ENCODE measurements at places on chromosomes 7 and 10.
A peak's percentile ranks its signal among the peaks of the same experiment; 100 is the strongest.

DNA sequence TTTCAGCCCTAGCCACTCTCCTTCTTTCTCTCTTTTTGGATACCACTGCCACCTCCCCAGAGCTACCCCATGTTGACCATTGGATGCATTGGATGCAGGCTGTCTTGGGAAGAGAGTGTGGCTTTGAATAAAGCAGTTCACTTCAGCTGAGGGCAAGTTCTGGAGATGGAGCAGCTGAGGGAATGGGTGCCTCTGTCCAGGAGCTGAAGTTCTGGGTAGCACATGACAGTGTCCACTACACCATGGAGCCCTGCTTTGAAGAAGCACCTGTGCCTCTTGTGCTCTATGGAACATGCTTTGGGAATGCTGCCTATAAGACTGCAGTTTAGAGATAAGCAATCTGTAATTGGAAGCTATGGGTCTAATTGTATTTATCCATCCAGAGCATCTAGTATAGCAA is 1028.7 kb downstream of the TYW1 start:
- no peaks in the 10 kb centered on the region for H3K27me3 ChIP-seq
- H3K4me3 ChIP-seq = no peak overlapping the region
- DNase-seq = no peak
- H3K27ac ChIP-seq = no peak overlapping the region
- no peaks in the 10 kb centered on the region for H3K4me1 ChIP-seq

DNA sequence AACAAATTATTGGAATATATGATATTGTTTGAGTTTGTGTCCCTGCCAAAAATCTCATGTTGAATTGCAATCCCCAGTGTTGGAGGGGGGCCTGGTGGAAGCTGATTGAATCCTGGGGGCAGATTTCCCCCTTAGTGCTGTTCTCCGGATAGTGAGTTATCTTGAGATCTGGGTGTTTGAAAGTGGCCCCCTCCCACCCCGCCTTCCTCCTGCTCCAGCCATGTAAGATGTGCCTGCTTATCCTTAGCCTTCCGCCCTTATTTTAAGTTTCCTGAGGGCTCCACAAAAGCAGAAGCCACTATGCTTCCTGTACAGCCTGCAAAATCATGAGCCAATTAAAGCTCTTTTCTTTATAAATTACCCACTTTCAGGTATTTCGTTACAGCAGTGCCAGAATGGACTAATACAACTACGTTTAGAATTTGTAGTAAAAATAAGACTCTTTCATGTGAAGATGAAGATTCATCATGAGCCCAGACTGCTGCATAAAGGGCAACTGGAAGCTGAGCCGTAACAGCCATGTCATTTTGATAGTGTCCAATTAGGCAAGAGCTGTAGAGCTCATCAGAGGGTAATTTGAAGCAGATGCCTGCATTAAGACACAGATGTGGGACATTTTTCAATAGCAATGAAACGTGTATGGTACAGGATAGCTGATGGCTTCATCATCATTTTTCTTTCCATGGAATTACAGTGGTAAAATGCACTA is 1007.2 kb downstream of the REEP3 start:
- no peak overlapping the region for H3K4me3 ChIP-seq
- no peaks in the 10 kb centered on the region for H3K27me3 ChIP-seq
- H3K36me3 ChIP-seq = no peaks in the 10 kb centered on the region
- no peaks in the 10 kb centered on the region for H3K4me1 ChIP-seq
- no peak overlapping the region for H3K27ac ChIP-seq

GRCh38 chr10:43053825-43054224 is 23.0 kb upstream of the RET start:
- no peak overlapping the region for H3K4me3 ChIP-seq
- DNase-seq = no peak
- no peak overlapping the region for H3K27ac ChIP-seq
- H3K4me1 ChIP-seq = no peaks in the 10 kb centered on the region
- no peaks in the 10 kb centered on the region for H3K36me3 ChIP-seq

DNA sequence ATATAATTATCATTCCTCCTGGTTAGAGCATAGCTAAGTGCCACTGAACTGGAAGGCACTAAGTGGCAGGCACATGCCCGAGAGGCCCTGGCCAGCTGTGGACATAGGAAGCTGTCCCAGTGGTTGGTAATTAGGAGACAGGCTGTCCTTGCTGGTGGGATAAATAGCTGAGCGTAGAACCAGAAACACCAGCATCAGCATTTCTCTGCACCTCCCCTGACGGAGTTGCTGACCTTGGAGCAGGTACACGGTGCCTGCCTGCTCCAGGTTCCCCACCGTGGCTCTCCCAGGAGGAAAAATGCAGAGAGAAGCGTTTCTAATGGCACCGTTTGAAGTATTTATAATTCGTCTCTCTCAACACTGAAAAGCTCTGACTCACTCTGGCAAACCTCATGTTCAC is 5.6 kb upstream of the ABLIM1 start:
- DNase-seq = no peak
- H3K4me3 ChIP-seq = no peak overlapping the region
- no peak overlapping the region for H3K27ac ChIP-seq
- no peaks in the 10 kb centered on the region for H3K27me3 ChIP-seq
- peaks cover 7% of the 10 kb centered on the region for H3K4me1 ChIP-seq

- H3K4me1 ChIP-seq = no peaks in the 10 kb centered on the region
- H3K27me3 ChIP-seq = no peaks in the 10 kb centered on the region
- H3K27ac ChIP-seq = no peak overlapping the region
- no peak for DNase-seq
- H3K4me3 ChIP-seq = no peak overlapping the region
- no peaks in the 10 kb centered on the region for H3K36me3 ChIP-seq
These were observed 58.4 kb downstream of the JCAD start for GRCh38 chr10:30000802-30001571.

- H3K4me3 ChIP-seq = no peak overlapping the region
- no peaks in the 10 kb centered on the region for H3K4me1 ChIP-seq
- no peak for DNase-seq
- no peak overlapping the region for H3K27ac ChIP-seq
- H3K36me3 ChIP-seq = no peaks in the 10 kb centered on the region
These were observed 186.3 kb downstream of the FRMD4A start for GRCh38 chr10:14144451-14144850.

DNA sequence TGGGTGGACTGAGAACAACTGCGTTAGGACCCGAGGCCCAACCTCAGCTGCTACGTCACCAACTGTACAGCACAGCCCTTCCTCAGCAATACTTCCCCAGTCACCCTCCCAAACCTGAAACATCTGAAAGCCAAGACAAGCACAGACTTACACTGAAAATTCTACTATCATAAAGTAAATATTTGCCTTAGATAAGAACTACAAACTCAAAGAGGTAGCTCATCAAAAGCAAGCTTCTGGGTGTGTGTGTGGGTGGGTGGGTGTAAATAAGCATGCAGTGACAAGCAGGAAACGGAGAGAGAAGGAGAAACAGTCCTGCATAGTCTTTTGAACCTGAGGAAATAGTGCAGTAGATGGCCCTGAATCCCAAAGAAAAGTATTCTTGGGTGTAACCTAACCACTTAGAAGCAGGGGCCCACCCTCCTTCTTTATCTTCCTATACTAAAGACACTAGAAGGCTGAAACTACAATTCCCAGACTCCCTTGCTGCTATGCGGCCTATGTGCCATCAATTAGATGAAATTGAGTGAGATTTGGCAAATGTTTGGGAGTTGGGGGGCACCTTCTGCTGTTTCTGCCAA is 18.7 kb downstream of the SLC25A13 start:
- peaks cover 3% of the 10 kb centered on the region for H3K4me1 ChIP-seq
- no peaks in the 10 kb centered on the region for H3K36me3 ChIP-seq
- no peak overlapping the region for H3K4me3 ChIP-seq
- no peak for DNase-seq

DNA sequence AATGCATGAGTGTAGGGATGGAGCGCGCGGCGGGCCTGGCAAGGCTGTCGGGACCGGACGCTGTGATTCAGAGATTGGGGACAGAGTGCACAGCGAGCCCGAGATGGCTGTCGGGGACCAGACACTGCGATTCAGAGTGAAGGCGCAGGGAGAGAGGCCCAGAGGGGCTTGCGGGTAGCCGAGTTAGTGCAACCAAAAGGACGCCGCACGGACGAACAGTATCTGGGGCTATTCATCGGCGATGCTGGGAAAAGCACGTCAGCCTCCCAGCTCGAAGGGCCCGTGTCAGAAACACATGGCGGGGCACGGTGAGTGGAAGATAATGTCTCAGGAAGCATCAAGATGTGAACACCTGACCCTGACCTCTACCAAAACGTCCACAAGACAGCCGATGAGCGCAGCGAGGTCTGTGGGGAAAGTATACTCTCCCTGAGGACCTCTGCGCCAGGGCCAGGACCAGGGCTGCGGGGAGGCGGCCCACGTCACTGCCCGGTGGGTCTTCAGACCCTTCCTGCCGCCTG is 215.8 kb downstream of the ZMYND11 start:
- H3K4me3 ChIP-seq = no peak overlapping the region
- no peaks in the 10 kb centered on the region for H3K4me1 ChIP-seq
- H3K36me3 ChIP-seq = no peaks in the 10 kb centered on the region
- DNase-seq = no peak

- no peaks in the 10 kb centered on the region for H3K27me3 ChIP-seq
- H3K4me3 ChIP-seq = no peak overlapping the region
- no peak for DNase-seq
These were observed 127.6 kb upstream of the RET start for GRCh38 chr10:42949287-42949686.

DNA sequence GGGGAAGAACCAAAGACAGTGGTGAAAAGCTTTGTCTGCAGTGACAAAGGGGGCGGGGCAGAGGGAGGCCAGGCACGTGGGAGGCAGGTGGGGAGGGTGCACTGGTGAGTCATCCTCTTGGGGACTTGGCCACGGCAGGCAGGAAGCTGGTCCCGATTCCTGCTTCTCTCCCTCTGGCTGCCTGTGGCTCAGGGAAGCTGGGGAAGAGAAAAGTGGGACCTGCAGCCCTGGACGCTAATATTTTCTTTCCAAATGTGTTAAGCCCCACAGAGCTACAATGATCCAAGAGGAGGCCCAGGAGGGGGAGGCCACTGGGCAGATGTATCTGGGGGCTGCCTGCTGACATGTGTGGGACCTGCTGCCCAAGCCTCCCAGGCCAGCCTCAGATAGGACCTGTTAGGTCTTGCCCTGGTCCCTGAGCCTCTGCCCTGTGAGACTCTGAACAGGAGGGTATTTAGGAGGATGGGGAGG is 231.8 kb downstream of the KCNMA1 start:
- H3K27ac ChIP-seq = no peak overlapping the region
- no peaks in the 10 kb centered on the region for H3K27me3 ChIP-seq
- H3K36me3 ChIP-seq = no peaks in the 10 kb centered on the region
- H3K4me1 ChIP-seq = no peaks in the 10 kb centered on the region
- peak; percentile 33 for DNase-seq

- no peak overlapping the region for H3K4me3 ChIP-seq
- DNase-seq = no peak
- H3K27me3 ChIP-seq = no peaks in the 10 kb centered on the region
- no peaks in the 10 kb centered on the region for H3K4me1 ChIP-seq
- H3K36me3 ChIP-seq = no peaks in the 10 kb centered on the region
These were observed 635.3 kb downstream of the INHBA start for GRCh38 chr7:41067576-41067975.

GRCh38 chr7:110317541-110318265 is 773.2 kb upstream of the LRRN3 start:
- no peak for DNase-seq
- no peaks in the 10 kb centered on the region for H3K4me1 ChIP-seq
- no peaks in the 10 kb centered on the region for H3K27me3 ChIP-seq
- no peak overlapping the region for H3K27ac ChIP-seq
- no peaks in the 10 kb centered on the region for H3K36me3 ChIP-seq

DNA sequence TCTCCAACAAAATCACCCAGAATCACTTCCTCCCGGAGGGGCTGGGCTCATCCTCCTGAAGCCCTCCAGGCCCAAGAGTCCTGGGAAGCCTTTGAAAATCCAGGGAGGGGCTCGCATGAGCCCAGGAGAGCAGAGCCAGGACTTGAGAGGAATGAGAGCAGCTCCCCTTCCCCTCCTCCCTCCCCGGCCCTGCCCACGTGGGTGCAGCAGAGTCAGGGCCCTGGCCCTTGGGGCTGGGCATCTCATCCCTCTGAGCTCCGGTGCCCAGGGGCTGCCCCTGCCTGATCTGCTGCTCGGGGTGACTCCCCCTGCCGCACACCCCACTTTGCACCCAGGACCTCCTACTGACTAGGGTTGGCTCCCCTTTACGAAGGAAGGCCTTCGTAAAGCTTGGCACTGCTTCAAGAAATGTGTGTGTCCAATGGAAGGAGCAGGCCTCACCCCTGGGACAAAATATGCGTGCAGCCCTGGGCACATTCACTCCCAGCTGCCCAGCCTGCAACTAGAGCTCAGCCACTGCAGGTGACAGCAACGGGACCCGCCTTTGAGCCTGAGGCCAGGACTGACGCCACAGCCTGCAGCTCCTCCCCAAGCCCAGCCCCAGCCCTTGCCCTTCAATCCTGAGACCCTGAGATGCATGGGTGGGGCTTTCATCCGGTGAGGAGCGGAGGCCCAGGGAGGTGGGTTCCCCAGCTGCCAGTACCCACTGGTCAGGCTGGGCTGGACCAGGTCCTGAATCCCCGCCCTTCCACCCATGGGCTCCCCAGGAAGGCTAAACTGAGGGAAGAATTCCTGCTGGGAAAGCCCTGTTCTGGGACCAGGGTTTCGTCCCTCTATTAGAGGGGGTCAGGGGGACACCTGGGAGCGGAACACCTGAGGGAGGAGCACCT is 21.8 kb downstream of the PWWP2B start:
- H3K4me3 ChIP-seq = no peak overlapping the region
- H3K27me3 ChIP-seq = no peaks in the 10 kb centered on the region
- peak overlapping the region; percentile 37 for H3K27ac ChIP-seq
- peaks cover 78% of the 10 kb centered on the region for H3K4me1 ChIP-seq

DNA sequence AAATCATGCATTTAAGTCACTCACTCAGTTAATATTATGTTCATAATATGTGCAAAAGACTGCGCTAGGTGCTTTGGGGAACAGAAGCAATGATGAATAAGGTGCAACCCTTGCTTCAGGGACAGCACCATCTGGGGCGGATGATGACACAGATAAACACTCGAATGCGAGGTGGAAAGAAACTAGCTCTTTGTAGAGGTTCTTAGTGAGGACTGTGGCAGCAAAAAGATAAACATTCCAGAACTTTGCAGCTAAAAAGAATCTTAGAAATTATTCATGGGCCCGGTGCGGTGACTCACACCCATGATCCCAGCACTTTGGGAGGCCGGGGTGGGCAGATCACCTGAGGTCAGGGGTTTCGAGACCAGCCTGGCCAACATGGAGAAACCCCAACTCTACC is 29.8 kb upstream of the CHST15 start:
- peaks cover 6% of the 10 kb centered on the region for H3K4me1 ChIP-seq
- H3K27me3 ChIP-seq = no peaks in the 10 kb centered on the region
- no peak for DNase-seq
- H3K4me3 ChIP-seq = no peak overlapping the region
- no peaks in the 10 kb centered on the region for H3K36me3 ChIP-seq

DNA sequence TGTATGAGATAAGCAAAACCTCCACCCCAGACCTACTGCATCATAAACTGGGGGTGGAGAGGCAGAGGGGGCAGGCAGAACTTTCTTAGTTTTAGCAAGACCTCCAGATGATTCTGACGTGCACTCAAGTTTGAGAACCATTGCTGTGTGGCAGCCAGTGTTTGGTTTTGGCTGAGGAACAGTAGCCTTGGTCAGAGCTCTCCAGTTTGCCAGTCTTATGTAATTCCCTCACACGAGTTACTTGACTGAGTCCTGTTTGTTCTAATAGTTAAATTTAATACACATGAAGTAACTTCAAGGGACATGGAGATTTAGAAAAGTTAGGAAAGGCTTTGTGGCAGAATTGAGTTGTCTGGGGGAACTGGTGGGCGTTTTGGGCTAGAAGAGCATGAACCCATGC is 38.5 kb downstream of the GARS1 start:
- no peak for DNase-seq
- H3K27me3 ChIP-seq = no peaks in the 10 kb centered on the region
- H3K4me1 ChIP-seq = no peaks in the 10 kb centered on the region
- H3K36me3 ChIP-seq = peaks cover 17% of the 10 kb centered on the region
- no peak overlapping the region for H3K27ac ChIP-seq
- H3K4me3 ChIP-seq = no peak overlapping the region
